NCI-H1048 (cell line): ENCODE measurements at places on chromosomes 13 and 19.

GRCh38 chr13:59790626-59791025 lies 373.1 kb downstream of the DIAPH3 start:
- no peak for DNase-seq

- DNase-seq, result no peak
Observed at GRCh38 chr13:39561971-39562370, 41.0 kb downstream of the LHFPL6 start.

DNA sequence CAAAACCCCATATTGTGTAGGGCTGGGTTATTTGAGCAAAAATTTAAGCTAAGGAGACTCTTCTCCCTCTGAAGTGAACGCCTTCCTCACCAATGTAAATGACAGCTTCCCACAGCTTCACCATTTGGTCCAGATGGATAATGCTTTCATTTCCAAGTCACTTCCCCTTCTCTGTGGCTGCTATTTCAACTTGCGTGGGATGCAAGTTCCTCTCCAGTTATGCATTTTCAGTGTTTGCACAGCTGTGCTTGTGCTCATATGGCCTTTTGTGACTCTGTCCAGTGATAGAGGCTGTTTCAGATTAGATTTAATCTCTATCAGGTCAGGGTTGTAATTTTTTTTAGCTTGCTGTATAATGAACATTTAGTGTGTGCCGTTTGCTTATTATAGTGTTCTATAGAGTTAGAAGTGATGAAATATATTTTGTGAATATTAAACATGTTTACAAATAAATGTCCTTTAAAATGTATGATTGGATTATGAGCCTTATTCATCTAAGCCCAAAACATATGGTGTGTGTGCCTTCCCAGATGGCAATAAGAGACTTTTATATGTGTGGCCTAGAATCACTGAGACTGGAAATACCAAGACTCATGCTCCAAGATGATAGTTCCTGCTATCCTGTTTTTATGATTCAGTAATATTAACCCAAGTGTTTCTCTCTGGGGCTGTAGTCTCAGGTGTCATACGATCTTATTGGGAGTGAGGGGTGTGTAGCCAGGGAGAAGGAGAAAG lies 86.6 kb downstream of the TNFRSF19 start:
- no peak for DNase-seq

- DNase-seq, result no peak
Observed at GRCh38 chr19:19444681-19445155, 39.2 kb downstream of the GATAD2A start.

DNA sequence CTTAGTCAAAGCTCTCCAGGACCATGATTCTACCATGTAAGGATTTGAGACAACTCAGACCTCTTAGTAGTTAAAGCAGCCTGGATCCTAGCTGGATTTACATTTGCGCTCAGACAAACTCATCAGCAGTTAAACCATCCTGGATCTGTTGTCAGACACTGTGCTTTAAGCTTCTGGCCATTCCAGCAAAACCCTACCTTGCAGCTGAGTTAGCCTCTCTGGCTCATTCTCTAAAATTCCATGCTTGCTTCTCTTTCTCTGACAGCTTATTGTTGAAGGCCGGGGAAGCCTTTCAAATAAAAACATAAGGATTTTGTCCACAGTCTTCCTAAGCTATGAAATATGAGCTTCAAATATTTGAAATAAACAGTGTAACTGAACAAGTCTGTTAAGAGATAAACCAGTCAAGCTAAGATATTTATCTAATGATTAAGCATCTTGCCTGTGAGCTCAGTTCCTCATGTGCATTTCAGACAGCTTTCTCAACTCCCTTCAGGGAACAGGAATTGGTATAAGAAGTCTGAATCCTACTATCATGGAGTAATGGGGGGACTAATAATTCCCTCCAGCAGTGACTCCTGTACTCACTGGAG lies 89.3 kb downstream of the SLAIN1 start:
- no peak for DNase-seq

DNA sequence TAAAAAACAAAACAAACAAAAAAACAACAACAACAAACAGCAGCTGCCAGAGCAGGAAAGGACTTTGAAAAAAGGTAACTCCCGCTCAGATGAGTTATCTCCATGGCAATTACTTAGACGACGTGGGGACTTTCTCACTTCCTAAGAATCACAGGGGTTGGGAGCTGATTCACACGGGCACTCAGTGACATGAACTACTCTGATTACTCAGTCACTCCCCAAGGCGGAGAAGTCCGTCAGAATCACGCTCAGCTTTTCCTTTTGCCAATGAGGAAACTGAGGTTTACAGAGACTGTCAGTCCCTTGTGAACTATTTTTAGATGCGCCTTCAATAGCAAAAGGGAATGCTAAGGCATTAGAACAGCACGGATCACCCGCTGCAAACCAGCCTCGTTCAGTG lies 32.3 kb upstream of the MATK start:
- no peak for DNase-seq

DNA sequence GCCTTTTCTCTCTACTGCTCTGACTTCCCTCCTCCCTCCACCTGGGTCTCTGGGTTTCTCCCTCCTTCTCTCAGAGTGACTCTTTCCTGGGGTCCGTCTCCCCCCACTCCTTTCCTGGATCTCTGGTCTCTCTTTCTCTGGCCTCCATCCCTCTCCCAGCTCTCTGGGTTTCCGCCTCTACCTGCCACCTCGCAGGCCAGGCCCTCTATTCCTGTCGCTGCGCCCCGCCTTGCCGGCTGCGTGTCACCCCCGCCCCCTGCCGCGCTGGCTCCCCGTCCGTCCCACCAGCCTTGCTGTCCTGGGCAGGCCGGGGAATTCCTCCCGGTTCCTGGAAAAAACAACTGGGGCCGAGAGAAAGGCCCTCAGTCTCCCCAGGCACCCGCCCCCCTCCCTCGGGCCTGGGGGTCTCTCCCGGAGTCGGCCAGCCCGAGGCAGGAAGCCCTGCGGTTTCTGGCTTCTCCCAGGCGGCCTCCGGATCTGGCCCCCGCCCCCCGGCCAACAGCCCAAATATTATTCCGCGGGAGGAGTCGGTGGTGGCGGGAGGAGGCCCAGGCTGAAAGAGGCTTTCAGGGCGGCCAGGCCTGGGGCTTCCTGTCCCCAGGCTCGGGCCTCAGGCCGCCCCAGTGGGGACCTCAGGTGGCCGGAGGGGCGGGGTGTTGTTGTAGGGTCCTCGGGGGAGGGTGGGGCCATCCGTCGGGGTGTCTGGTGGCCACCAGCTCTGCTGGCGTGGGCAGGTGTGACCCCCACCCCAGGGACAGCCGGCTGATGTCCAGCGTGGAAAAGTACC lies 9.3 kb downstream of the IRF2BP1 start:
- DNase-seq, result no peak

DNA sequence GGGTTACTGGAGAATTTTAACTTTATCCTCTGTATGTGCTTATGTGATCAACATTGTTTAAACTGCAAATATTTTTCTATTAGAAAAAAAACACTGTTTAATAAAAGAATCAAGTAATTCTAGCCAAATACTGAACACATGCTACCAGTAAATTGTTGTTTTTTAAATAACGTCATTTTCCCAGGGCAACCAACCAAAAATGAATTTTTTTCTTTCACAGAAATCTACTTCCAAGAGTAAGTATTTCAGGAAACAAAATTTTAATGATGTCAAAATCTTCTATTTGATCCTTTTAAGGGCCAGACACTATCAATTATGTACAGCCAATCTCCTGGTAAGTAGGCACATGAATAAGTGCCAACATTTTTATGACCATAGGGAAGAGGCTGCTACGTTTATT lies 57.1 kb downstream of the TUBGCP3 start:
- DNase-seq, result no peak

DNA sequence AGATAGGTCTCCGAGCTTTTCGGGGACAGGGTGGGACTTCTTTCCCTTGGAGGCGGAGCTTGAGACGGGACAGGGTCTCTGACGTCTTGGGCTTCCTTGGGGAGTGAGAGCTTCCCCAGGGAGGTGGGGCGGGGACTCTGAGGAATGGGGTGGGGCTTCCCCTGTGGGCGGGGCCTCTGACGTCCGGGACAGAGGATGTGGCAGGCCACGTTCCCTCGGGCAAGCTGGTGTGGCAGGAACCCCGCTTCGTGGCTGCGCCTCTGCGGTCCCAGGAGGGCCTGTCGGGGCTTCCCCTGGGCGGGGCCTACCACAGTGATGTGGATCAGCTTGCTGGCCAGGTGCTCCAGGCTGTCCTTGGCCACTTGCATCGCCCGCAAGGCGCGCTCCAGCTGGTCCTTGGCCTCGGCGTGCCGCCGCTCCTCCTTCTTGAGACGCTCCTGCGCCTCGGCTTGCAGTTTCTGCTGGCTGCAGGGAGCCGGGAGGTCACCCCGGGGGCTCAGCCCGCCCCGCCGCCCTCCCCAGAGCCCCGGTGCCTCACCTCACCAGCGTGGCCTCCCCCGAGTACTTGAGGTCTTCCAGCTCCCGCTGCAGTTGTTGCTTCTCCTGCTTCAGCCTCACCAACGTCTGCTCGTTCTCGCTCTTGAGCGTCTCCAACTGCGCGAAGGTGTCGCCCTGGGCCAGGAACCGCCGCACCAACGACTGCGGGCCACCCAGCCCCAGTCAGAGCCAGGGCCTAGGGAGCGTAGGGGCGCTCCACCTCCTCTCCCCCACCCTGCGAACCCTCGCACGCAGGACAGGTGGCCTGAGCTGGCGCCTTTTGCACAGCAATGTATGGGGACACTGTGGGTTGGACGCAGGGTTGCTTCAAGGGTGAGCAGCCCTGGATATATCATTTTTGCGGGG lies 3.3 kb upstream of the RGL3 start:
- DNase-seq, result no peak

- DNase-seq, result no peak
Observed at GRCh38 chr13:30841154-30841553, 64.9 kb upstream of the MEDAG start.

DNA sequence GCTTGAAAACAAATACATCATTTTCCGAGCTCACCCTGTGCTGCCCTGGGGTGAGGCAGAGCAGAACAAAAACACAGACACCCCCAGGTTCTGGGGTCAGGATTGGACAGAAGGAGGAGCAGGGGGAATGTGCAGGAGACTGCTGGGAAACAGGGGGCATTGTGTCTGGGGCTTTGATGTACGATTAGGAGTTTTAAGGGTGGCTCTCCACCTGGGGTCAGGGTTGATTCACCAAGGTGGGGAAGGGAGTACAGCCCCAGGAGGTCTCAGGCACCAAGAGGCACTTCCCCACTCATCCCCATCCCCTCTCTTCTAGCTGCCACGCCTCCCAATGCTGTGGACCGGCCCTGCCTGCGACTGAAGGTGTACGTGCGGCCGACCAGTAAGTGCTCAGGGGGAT lies 12.6 kb downstream of the EFNA2 start:
- no peak for DNase-seq

- DNase-seq, result no peak
Observed at GRCh38 chr13:60613080-60613479, 216.1 kb downstream of the TDRD3 start.

DNA sequence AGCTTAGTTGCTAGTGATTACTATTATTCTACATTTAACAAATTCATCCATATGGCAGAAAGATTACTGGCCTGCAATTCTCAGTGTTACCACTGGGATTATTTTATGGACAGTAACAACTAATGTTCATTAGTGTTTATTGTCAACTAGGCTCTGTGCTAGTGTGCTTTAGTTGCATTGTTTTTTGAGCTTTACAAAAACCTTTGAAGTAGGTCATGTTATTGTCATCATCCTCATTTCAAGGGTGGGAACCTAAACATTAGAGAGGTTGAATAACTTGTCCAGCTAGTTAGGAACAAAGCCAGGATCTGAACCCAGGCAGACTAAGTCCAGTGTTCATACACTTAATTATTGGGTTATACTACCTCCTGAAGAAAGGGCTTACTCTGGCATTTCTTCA lies 27.8 kb upstream of the TDRD3 start:
- DNase-seq, result no peak

- DNase-seq, result no peak
Observed at GRCh38 chr19:45385392-45386221, 15.2 kb upstream of the ERCC2 start.

DNA sequence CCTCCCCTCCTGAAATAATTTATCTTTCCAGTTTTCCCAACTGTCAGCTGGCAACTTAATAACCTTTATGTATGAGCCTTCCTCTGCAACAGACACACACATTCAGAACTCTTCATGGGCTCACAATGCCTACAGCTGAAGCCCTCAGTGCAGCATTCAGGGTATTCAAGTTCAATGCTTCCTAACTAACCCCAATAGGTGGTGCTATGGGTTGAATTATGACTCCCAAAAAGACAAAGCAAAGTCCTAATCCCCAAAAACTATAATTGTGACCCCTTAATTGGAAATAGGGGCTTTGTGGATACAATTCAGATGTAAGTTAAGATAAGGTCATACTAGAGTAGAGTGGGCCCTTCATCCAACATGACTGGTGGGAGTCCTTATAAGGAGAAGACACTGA lies 202.2 kb downstream of the SUCLA2 start:
- DNase-seq, result no peak

GRCh38 chr13:82506805-82507414 lies 1375.4 kb downstream of the SLITRK1 start:
- no peak for DNase-seq
